ENCODE measurements at places on chromosomes 1 and 21.

GRCh38 chr1:48793863-48794262 is 17.2 kb upstream of the BEND5 start:
- DNase-seq, result no peak

- no peak for DNase-seq
These were observed 7.8 kb upstream of the PHLDA3 start for GRCh38 chr1:201476670-201477344.

DNA sequence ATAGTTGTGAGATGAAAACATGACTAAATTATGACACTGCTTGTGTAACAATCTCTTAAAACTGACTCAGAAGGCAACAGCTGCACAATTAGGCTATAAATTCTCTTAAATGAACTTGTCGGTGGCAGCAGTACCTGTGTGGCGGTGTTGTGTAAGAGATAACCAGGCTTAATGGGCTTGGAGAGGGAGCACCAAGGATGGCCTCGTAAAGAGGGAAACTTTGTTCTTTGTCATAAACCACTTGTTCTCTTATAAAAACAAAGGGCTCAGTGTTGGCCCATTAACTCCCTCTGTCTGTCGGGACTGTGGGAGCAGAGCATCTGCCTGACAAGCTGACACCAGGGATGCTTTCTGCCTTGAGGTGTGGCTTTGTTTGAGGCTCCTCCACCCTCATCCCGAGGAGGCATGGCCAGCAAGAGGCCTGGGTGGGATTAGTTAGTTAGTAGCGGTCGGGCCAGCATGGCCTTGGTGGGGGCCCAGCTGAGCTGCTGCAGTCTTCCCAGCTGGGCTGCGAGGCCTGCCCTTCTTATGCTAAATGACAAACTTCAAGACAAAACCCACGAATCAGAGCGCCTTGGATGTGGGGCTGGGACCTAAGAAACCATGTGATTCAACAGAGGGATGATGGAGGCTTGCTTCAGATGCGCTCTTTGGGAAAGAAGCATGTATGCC is 171.4 kb downstream of the CAMTA1 start:
- DNase-seq, result no peak

- DNase-seq, result no peak
These were observed 262.5 kb upstream of the ZP4 start for GRCh38 chr1:238153253-238153652.

- DNase-seq, result peak; percentile 33
These were observed 108.3 kb upstream of the USH2A start for GRCh38 chr1:216531263-216532239.

DNA sequence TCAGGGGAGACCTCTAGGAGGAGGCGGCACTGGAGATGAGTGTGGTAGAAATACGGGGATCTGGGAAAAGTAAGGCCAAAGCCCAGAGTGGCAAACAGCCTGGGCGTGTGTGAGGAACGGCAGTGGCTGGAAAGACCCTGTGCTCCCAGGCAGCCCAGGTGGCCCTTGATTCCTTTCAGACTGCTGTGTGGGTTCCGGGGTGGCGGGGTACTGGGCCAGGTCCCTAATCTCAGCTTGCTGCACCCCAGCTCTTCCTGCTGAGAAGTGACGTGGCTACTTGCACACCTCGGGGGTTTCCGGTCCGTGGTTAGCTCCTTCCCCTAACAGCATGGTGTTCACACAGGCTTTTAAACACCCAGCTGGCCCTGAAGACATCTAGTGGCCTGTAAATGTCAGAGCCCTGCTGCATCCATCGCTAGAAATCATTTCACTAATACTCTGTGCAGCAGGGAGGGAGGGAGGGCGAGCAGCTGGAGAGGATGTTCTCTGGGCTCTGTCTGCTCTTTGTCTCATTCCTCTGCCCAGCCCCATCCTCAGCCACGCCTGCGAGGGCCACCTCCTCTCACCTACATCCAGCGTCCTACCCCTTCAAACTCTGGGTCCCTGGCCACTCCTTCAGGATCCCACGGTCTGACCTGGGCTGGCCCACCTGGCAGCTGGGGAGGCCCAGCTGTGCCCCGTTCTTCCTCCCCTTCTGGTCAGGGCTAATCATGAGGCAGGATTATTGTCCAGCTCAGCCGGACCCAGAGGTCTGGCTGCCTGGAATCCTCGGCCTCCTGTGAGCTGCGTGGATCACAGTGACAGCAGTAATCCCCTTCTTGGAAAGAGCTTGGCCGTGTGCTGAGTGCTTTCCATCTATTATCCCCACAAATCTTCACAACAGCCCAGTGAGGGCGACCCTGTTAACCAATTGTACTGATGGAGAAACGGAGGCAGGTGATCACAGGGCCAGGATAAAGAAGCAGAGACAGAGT is 7.2 kb downstream of the ZDHHC18 start:
- peak; percentile 64 for DNase-seq

DNA sequence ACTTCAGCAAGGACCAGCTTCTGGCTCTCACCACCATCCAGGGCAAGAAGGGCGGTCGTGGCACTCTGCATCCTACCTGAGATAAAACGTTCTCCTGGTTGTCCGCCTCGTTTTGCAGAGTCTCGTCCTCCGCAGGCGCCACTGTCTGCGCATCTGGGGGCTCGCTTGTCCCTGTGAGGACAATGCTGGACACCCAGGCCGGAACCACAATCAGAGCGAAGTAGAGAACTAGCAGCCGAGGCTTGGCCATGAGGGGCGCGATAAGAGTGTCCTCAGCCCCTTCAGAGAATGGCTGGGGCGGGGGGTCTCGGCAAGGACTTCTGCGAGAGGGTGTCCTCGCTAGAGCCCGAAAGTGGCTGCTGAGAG is 505 bp downstream of the OLFML2B start:
- DNase-seq, result no peak

GRCh38 chr1:58942759-58943191 is 158.9 kb upstream of the JUN start:
- no peak for DNase-seq

DNA sequence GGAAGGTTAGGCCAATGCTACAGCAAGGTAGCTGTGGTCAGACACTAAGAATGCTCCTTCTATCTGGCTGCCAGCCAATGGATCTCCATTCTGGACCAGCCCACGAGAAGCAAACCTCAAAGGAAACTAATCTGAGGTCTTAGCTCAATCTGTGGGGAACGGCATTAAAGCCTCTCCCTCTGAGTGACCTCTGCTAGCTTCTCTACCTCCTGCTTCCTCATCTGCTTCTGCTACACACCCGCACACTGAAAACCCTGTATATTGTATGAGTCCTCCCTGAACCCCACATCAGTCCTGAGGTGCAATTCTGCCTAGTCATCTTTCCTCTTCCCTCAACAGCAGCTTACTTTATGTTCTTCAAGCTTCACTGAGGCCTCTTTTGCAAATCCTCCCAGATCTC is 6.9 kb upstream of the GALE start:
- DNase-seq, result no peak

GRCh38 chr1:229133151-229133550 is 137.8 kb upstream of the RAB4A start:
- no peak for DNase-seq

GRCh38 chr1:145917595-145917994 is 922 bp downstream of the PEX11B start:
- no peak for DNase-seq

DNA sequence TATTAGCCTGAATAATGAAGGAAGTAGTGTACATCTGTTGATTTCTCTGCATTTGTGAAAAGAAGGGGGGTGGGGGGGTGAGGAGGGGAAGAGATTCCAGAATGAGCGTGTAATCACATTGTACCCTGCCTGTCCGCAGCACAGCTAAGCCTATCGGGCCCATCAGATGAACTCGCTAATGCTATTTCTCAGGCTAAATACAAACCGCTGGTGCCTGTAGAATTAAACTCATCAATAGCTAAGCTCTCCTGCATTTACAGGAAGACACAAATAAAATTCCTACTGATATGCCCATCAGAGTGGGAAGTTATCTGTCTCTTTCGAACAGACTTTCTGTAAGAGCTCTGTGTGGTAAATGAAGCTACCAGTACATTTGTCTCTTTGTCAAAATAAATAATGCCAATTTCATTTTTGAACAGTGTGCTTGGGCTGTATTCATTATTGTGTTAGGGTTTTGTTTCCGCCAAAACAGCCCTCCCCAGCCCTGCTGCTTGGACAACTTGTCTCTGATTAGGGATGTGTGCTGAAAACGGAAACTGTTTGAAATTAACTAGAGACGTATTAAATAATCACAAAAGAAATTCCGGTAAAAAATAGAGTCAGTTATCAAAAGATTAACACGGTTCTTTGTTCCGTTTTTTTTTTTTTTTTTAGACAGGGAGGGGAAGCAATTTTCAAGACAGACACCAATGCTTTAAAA is 305.4 kb downstream of the TTLL7 start:
- no peak for DNase-seq

- no peak for DNase-seq
These were observed 428.1 kb downstream of the PRDM2 start for GRCh38 chr1:14128096-14128495.

- no peak for DNase-seq
These were observed 1.4 kb downstream of the ORC1 start for GRCh38 chr1:52402860-52403240.

DNA sequence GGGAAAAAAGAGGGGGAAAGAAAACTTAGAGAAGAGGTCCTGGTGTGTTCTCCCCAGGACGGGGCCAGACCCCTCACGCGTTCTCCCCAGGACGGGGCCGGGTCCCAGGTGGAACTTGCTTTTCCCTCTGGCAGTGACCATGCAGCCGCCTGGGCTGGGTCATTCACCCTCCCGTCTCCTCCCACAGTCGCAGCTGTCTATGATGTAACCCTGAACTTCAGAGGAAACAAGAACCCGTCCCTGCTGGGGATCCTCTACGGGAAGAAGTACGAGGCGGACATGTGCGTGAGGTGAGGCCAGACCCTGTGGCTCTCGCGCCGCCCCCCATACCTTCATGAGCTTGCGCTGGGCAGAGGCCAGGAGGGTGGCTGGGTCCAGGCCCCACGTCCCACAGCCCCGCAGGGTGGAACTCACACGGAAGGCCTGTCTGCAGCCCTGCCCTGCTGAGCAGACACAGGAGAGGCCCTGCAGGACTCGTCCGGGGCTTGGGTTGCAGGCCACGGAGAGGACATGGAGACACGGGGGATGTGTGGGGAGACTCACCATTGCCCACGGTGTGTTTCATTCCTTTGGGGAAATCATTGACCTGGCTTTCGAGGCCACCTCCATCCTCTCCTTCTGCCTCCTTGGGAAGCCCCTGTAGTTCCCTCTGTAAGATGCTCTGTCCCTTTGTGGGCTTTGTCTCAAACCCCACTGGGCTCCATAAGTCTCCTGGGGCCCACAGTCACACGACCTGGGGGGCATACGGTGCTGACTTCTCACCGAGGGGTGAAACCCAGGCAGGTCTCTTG is 40.7 kb upstream of the TRAPPC10 start:
- no peak for DNase-seq

GRCh38 chr1:11052839-11053757 is 6.1 kb upstream of the MASP2 start:
- peak; percentile 47 for DNase-seq

GRCh38 chr1:32393832-32394140 is 455 bp downstream of the BSDC1 start:
- DNase-seq, result peak; percentile 64

GRCh38 chr1:233639611-233640010 is 25.7 kb downstream of the KCNK1 start:
- DNase-seq, result no peak

DNA sequence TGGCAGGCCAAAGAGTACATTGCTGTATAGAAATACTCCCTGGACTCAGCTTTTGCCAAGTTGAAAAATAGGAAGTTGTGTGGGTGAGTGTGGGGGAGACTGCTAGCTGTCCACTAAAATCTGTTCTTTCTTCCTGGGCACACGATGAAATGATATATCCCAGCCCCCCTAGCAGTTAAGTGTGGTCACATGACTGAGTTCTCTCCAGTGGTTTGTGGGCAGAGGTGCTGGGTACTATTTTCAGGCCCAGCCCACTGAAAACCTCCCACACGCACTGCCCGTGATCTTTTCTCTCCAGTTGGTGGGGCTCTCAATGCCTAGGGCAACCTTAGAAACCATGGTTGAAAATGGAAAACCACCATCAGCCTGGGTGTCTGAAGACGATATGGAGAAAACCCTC is 119.7 kb upstream of the LMO4 start:
- no peak for DNase-seq

DNA sequence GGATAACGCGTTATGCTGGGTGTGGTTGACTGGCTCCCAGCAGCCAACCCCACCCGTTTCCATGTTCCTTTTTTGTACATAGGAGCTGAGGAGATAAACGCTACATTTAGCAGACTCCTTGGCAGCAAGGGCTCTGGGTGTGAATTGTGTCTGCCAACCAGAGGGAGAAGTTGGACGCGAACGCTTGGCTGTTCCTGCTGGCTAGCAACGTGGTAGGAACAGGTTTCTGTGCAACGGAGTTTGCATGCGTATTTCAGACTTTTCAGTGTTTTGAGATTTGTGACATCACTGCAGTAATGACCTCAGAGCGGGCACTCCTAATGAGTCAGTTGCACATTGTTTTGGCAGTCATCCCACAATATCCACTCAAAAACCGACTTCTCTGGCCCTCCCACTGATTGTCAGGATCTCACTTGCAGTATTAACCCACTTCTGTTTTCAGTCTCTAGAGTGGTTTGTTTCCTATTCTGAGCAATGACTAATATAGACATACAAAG is 98.7 kb upstream of the RGS1 start:
- no peak for DNase-seq

DNA sequence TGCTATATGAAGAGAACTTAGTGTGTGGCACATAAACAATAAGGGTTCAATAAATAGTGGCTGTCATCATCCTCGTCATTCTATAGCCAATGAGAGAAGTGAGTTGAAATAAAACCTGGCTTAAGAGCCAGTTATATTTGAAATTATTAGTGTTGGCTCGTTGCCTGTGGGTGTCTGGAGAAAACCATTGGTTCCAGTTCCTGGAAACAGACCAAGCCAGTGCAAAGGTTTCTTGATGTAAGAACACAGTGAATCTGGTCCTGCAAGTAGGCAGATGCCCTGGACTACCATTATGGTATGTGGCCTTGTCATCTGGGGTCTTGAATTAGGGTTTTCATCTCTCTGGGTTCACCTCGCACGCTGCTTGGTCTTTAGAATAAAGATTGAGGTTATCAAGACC is 43.3 kb downstream of the URB2 start:
- no peak for DNase-seq

GRCh38 chr1:227901239-227901905 is 46.4 kb downstream of the WNT9A start:
- no peak for DNase-seq

DNA sequence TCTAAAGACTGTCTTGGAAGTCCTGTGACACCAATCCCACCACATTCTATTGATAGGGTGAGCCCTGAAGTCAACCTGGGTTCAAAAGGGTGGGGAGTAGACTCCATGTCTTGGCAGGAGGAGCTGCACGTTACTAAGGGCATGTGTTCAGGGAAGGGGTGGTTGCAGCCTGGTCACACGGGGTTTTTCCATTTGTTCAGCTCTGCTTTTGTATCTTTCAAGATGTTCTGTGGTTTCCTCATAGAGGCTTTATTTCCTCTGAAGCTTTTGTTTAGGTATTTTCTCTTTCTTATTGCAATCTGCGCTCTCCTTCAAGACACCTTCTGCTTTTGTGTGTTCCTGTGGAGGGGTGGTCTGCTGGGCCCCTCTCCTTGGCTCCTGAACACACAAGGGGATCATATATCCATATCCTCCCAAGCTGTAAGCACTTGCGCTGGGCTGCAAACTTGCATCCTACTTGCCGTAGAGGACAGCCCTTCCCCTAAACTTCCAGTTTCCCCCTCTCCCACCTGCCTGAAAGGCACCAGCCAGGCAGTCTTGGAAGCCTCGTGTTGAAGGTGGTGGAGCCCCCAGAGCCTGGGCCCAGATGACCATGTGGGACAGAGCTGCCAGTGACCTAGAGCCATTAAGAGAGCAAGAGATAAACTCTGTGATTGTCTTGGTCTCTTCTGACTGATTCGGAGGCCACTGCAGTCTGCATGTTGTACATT is 62.5 kb upstream of the TRAPPC10 start:
- no peak for DNase-seq
